ENCODE measurements at places on chromosomes 2 and 18.
A peak's percentile ranks its signal among the peaks of the same experiment; 100 is the strongest.

DNA sequence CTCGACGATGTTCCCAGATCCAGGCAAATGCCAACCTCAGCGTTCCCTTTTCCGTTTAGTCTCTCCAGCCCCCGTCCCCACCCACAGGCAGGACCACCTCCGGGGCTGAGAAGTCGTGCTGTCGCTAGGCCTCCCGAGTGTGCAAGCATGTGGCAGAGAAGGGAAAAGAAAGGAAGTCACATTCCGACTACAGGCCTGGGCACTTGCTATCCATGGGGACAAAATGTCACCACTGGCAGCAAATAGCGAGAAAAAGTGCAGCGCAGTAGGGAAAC is 420 bp downstream of the PIGN start:
- DNase-seq = no peak

GRCh38 chr2:233994151-233994550 is 56.4 kb upstream of the SPP2 start:
- DNase-seq = no peak

DNA sequence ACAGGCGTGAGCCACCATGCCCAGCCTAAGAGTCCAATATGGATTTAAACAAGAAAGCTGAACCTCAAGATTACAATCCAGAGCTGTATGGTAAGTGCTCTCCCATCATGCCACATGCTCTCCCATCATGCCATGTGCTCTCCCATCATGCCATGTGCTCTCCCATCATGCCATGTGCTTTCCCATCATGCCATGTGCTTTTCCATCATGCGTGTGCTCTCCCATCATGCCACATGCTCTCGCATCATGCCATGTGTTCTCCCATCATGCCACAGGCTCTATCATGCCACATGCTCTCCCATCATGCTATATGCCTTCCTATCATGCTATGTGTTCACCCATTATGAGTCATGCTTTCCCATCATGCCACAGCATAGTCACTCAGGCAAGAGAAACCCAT is 20.7 kb downstream of the ADD2 start:
- DNase-seq = no peak

DNA sequence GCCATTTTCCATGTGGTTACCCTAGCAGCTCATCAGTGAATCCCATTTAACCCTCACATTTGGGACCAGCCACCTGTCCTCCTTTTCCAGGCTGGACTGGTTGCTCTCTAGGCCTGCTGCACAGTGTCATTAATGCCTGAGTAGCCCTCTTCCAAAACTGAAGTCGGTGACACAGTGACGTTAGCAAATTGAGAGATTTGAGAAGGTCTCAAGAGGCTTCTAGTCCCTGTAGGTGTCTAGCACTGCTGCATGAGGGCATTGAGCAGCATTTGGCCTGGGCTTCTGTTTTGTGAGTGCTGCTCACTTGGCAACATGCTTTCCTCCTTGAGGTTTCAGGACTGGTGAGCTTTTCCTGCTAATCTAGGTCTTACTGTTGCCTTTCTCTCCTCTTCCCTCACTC is 36.7 kb downstream of the PKP4 start:
- DNase-seq = no peak

DNA sequence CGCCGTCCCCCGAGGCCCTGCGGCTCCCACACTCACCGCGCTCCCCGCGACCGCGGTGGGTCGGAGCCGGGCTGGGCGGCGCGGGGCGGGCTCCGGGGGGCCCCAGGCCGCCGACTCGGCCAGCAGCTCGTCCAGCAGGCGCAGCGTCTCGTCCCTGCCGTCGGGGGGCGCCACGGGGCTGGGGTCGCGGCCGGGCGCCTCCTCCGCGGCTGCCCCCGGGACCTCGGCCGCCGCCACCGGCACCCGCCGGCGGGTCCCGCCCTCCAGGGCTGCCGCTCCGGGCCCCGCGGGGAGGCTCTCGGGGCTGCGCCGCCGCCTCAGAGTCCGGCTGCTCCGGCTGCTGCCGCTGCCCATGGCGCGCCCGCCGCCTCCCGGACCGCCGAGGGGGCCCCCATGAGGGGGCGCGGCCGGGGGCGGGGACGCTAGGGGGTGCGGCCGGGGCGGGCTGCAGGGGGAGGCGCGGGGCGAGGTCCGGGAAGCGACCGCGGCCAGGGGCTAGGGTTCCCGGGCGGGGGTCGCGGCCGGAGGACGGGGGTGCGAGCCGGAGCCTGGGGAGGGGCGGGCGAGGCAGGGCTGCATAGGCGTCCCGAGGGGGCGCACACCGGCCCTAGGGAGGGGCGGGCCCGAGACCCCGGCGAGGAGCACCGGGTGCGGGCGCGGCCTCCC is at the start of gene CYS1:
Gene CYS1 (minus strand): TSS at position 542 of the 666 bp plus-strand sequence. CDS start 188 bp downstream, at position 354.
- peak; percentile 94 for DNase-seq

GRCh38 chr2:174792309-174793025 is 28.2 kb upstream of the CHRNA1 start:
- no peak for DNase-seq

GRCh38 chr2:217517402-217517801 is 485.4 kb downstream of the TNS1 start:
- no peak for DNase-seq

- DNase-seq = no peak
Measured at GRCh38 chr2:66897181-66897580, 462.3 kb downstream of the MEIS1 start.

DNA sequence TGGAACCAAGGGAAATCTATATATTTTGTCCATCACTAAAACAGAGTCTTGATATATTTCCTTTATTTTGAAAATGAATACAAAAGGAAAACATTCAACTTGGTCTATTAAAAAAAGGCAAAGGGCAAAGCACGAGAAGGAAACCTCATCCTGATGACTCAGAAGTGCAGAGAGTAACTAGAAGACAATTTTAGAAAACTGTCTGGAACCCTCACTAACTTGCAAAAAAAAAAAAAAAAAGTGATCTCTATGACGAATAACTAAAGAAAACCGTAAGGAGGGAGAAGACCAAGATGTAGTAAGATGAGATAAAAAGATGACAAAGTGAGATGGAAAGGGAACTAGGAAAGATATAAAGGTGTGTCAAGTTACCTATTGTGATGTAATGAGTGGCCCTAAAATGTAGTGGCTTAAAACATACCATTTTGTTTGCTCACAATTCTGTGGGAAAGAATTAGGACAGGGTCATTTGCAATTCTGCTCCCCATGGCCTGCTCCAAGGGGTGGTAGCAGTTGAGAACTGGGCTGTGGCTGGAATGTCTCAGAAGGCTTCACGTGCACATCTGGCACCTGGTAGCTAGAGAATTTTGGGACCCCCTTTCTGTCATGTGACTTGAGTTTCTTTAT is 303.0 kb downstream of the DYSF start:
- DNase-seq = peak; percentile 54

DNA sequence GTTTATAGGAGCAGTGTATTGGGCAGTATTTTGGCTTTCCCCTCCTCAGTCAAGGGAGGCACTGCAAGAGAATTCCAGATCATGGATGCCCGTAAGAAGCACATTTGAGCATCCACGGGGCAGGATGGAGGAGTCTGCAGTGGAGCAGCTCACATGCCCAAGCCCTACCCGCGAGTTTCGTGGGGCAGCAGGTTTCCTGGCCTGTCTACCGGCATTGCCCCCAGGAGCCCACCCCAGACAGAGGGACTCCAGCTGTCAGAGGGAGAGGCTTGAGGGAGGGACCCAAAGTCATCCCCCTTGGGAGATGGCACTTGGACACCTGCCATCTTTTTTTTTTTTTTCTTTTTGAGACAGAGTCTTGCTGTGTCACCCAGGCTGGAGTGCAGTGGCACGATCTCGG is 31.3 kb downstream of the TMEM177 start:
- no peak for DNase-seq

- no peak for DNase-seq
Measured at GRCh38 chr2:113895819-113896563, 6.1 kb downstream of the ACTR3 start.

- peak; percentile 57 for DNase-seq
Measured at GRCh38 chr2:157245846-157246764, 11.4 kb upstream of the GALNT5 start.

GRCh38 chr2:5250482-5250881 is 441.7 kb upstream of the SOX11 start:
- peak; percentile 18 for DNase-seq

GRCh38 chr2:71887196-71887595 is 260.5 kb downstream of the CYP26B1 start:
- DNase-seq = no peak

DNA sequence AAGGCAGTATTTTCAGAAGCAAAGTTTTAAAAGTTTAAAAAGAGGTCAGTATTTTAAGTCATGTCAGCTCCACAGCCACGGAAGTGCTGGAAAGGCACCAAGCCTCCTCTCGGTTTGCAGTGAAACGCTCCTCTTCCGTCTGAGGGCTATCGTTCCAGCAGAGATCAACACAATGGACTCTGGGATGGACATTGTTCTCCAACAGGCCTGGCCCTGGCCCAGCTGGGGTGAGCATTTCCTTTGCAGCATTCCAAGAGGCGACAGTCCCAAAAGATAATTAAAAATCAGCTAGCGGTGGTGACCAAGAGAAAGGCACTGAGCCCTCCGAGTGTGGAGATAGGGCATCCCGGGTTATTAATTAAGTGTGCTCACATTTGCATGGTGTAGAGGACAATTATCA is 95.9 kb upstream of the LCLAT1 start:
- DNase-seq = no peak

DNA sequence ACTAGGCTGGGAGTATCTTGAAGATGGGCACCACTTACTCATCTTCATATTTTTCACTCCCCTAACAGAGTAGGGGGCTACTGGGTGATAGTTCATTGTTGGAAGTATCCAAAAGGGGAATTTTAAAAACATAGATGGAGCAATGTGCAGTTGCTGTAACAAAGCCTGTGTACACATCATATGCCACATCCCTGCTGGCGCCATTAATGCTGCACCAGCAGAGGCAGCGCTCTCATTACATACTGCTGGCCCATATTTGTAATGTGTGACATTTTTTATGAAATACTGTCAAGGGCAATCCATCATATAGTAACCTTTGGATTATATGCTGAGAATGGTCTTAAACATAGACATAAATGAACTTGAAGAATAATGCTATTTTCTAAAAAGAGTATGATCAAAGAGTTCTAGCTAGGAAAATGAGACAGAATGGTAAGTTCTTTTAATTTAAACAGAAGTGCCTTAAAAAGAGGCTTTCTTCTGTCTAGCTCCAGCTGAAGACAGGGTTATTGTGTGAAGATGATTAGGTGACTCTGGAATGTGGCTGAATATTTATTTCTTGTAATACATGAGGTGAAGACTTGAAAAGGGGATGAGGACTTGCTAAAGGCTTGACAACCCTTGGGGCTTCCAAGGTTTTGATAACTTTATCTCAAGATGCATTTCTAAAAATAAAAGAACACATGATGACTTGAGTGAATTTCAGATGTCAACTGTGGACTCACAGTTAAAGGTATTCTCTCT is 2.4 kb upstream of the TMEM178A start:
- no peak for DNase-seq

- no peak for DNase-seq
Measured at GRCh38 chr18:10041180-10041579, 127.4 kb downstream of the VAPA start.

- DNase-seq = no peak
Measured at GRCh38 chr2:134238371-134238770, 15.5 kb upstream of the MGAT5 start.

DNA sequence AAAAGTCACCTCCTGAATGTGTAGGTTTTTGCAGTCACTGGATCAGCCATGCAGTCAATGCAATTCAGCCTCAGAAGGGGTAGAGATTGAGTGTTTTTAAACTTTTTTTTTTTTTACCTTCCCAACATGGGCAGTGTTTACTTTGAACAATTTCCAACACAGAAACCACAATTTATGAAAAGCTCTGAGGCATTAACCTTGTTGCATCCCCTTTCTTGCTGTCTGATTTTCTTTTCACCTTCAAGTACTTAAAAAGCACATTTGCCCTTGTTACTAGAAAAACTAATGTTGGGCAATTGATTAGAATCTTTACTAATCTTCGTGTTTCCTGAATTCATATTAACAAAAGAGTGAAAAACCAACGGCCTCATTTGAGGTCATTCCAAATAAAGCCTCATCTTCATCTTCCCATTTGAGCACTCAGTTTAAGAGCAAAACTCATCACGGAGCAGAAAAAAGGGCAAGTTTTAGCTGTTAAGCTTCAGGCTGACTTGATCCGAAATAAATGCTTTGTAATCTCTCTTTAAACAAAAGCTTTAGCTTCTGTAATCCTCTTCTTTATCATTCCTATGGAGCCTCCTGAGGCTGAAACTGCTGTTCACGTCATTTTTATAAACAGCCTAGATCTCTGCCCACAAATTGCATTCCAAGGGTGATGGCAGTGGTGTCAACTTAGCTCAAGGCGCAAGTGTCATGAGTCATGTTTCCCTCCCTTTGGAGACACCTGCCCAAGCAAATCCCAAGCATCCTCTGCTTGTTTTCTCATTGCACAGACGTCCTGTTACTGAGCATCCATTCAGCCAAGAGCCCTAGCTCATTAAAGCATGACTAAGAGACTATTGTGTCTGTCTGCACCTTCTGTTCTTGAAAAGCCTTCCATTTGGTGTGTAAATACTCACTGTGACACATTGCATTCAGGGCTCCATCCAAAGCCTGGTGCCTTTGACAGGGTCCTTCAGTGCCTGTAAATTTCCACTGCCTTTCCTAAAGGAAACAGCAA is 107.7 kb downstream of the HNMT start:
- peak; percentile 85 for DNase-seq

DNA sequence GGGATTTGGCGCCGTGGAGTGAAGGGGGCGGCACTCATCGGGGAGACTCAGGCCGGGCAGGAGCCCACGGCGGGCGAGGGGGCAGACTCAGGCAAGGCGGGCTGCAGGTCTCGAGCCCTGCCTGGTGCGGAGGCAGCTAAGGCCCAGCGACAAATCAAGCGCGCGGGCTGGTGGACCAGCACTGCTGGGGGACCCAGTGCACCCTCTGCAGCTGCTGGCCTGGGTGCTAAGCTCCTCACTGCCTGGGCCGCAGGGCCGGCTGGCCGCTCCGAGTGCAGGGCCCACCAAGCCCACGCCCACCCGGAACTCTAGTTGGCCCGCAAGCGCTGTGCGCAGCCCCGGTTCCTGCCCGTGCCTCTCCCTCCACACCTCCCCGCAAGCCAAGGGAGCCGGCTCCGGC is 26.2 kb upstream of the SPP2 start:
- no peak for DNase-seq

GRCh38 chr2:47297767-47298425 is 105.1 kb upstream of the MSH2 start:
- no peak for DNase-seq

GRCh38 chr2:85666016-85666415 is 2.0 kb downstream of the SFTPB start:
- DNase-seq = no peak

DNA sequence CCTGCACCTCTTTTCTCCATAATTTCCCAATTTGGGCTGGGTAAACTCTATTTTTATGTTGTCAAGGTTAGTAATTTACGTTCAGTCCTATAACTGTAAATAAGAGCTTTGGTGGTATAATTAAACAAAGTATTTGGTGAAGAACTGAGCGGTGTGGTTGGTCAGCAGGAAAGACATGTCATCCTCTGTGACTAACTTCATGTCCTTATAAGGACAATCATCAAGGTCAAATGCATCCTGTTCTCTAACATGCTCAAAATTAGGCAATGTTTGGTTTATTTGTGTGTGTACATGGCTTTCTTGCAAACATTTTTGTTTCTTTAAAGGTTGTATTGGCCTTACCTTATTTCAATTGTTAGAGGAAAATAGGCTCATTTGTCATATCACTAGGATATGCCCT is 121.5 kb upstream of the NABP1 start:
- DNase-seq = no peak

- no peak for DNase-seq
Measured at GRCh38 chr2:120404274-120404673, 58.3 kb downstream of the INHBB start.
